IMR-90 (cell line): ENCODE measurements at places on chromosomes 6 and 20.

DNA sequence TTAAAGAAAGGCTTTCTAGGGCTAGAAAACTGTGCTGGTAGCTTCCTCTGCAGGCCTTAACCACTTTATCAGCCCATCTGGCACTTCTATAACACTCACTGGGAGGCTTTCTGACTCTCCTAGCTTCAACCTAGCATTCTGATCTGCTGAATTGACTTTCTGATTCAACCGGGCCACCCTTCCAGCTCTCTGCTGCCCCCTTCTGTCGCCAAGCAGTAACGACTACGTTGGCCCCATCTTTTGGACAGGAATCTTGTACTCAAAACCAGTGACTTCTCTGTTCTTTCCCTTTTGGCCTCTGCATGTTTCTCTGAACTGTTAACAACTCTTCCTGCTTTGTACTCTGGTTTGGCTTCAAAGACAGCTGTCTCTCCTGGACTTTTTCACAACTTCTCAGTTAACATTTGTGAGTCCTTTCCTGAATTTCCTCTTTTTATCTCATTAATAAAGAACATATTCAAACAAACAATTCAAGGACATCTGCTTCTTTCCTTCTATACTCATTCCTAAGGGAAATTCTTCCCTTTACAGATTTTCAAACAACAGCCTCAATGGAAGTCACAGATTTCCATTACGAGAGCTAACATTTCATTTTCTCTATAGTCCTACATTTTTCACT is 43.9 kb upstream of the FAM135A start:
- peak; percentile 68 for DNase-seq

DNA sequence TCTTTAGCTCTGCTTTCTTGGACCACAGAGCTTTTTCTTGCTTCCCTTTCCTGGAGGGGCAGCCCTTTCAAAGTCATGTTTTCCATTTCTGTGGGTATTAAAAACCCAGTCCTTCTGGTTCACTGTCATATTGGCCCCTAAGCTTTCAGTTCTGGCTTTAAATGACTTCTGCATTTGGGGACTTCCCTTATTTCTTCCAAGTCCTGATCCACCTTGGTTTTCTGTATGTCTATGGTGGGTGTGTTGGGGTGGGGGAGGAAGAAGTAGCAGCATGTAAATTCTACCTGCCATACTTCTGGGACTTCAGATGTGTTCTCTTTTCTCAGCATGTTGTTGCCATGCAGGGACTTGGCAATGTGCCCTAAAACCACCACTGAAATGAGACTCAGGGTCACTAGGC is 77.1 kb upstream of the EMILIN3 start:
- DNase-seq: no peak

- DNase-seq: no peak
Measured at GRCh38 chr6:68114463-68115047, 520.5 kb upstream of the ADGRB3 start.

DNA sequence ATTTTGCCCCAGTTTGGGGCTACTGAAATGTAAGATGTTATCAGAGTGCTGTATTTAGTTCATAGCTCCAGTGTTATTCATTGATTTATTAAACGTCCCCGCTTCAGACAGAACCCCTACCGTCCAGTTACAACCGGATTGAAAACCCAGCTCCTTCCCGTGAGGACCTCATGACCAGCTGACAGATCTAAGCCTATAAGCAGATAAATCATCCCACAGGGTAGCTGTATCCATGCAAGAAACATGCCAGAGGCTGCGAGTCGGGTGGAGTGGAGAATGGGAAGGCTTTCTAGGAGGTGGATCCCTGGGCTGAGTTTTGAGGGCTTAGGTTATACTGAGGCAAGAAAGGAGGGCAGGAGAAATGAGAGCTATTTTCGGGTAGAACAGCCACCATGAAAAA is 260.0 kb downstream of the ARID1B start:
- no peak for DNase-seq

DNA sequence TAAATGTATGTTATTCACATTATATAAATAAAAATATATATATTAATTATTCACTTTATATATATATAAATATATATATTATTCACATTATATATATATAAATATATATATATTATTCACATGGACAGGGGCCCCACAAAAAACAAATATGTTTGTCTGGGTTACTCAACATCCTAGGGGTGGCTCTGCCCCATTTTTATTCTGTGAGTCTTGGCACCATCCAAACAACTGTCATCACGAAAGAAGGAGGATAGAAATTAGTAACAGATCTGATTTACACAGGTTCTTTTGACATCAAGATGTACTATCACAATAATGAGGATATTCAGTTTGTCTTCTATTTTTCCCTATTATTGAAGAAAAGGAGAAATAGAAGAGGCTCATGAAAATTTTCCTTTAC is 187.3 kb downstream of the GPX5 start:
- no peak for DNase-seq

GRCh38 chr6:80003826-80004172 is 650 bp upstream of the TTK start:
- no peak for DNase-seq

DNA sequence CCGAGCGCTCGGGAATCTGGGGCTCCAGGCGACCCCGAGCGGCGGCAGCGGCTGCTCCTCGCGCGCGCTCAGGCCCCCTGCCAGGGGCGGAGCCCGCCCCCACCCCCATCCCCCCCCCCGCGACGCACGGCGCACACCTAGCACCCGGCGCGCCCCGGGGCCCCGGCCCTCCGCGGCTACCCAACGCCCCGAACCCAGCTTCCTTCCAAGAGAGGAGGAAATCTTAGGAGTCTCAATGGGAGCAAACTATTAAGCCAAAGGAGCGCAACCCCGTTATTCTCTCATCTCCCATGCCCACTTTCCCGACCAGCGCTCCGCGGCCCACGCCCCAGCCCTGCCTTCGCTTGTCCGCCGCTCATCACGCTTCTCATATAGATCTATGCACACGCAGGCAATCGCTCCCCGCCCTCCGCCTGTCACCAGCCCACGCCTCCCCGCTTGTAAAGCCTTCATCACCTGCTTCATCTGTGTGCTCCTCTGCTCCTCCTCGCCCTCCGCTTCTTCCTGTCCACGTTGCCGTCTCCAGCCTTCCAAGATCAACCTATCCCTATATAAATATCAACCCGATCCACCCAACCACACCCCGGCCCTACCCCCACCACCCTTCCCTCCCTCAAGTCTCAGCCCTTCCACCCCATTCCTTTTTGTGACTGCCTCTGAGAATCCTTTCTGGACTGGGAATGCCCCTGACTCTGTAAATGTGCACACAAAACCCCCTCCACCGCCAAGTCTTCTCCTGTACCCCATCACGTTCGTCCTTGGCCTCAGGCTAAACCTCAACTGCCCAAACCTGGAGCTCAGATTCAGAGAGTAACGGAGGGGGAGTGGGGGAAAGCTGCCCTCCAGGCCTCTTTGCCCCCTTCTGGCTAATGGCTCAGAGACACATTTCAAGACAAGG is at the start of gene DLK2:
TSS of gene DLK2 (minus strand) at position 18 of the 898 bp plus-strand sequence. CDS start 723 bp downstream, outside the sequence.
- no peak for DNase-seq

DNA sequence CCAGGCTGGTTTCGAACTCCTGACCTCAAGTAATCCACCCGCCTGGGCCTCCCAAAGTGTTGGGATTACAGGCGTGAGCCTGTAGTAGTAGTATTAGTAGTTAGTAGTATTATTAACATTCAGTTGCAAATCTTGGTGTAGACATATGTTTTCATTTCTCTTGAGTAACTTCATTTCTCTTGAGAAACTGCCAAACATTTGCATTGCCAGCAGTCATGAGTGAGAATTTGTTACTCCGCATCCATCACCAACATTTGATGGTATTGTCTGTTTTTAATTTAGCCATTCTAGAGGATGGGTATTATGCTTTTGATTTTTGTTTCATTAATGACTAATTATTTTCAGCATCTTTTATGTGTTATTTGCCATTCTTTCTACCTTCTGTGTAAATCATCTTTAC is 1.5 kb upstream of the ERVFRD-1 start:
- DNase-seq: no peak

GRCh38 chr6:108541843-108542759 is 18.6 kb upstream of the FOXO3 start:
- peak; percentile 87 for DNase-seq

DNA sequence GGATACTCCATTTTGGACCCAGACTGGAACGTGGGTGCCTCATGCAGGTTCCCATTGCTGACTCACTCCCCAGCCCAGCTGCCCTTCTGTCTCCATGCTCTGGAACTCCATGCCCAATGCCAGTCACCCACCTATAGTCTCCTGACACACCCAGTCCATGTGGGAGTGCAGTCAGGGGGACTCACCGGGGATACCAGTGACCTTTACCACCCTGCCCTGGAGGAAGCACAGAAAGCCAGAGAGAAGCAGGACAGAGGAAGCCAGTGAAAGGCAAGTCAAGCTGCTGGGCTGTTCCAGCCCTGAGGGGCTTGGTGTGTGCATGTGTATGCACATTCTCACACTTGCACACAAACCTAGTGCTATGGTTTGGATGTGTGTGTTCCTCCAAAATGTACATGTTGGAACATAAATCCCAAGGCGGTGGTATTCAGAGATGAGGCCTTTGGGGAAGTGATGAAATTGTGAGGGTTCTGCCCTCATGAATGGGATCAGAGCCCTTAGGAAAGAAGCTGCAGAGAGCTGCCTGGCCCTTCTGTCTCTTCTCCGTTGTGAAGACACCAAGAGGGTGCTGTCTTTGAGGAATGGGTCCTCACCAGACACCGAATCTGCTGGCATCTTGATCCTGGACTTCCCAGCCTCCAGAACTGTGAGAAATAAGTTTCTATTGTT is 121.4 kb upstream of the MAFB start:
- no peak for DNase-seq

DNA sequence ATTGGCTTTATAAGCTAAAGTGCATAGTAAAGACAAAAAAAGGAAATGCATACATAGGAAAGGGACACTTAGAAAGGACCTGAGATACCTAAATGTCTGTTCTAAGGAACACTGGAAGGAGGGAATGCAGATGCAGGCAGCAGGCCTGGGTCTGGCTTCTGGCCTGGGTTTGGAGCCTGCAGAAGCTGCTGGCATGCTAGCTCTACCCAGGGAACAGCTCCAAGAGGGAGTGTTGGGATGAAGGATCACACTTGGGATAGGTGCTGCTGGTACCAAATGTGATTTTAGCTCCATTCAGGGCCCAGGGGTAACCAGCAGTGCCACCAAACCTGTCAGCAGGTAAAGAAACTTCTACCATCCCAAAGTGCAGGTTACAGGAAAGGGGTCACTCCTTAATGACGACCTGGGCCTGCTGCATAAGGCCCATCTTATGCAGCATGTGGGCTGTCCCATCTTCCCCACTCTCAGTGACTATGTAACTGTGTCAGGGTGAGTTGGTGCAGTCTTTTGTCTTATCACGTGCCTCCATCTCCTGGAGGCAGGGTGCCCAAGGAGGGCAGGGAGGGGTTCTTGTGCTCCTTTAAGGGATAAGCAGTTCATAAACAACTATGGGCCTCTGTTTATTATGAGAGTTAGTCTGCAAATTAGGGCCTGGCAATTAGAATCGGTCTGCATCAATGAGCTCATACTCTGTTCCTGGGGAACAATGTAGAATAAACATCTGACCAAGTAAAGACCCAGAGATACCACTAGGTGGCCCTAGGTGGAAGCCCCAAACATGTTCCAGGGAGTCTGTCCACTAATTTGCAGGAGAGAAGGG is 26.9 kb downstream of the DDX27 start:
- peak; percentile 55 for DNase-seq

DNA sequence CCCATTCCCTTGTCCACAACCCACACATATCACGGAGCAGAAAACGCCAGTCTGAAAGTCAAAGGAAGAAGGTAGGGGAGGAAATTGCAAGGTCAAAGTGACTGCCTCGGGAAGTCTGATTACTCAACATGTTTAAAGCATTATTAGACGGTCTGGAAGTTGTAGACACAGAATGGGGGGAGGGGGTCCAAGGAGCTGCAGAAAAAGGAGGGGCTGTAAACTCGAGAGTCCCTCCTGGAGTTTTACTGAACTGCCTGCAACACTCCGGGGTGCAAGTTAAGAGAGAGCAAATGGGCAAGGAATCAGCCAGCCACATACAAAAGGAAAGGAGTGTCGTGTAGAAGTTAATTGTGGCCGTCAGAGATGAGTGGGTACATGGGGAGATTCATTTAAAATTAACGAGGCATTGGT is 417.7 kb upstream of the JARID2 start:
- no peak for DNase-seq

DNA sequence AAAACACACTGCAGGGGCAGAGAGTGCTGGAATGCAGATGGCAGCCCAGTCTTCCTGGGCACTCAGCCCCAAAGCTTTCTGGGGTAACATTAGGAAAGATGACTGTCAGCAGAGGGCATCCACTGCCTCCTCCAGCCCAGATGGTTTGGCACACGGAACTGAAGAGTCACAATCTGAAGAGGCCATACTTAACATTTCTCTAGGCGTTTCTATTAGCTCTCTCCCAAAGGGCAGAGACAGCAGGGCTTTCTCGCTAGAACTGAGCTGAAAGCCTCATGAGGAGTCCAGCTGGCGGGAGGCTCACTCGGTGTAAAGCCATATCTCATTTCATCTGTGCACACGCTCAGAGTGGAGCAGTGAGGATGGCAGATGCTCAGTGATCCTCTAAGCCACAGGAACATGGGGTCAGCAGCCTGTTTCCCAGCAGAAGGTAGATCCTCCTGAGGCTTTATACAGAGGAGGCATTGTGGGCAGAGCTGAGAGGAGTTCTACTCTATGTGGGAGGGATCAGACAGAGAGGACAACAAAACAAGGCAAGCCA is 28.1 kb downstream of the ALDH8A1 start:
- no peak for DNase-seq

DNA sequence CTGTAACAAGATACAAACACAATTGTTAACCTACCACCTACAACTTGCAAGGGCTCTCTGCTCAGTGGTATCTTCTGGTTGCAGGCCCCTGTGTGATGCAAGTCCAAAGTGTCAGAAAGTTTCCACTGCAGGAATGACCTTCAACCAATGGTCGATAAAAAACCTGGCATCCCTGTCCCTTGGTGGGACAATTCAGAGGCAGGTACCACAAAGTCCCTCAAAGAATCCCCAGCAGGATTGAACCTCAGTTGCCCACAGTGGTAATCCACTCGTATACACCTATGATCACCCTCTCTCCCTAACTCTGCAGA is 15.9 kb downstream of the GLO1 start:
- DNase-seq: no peak

DNA sequence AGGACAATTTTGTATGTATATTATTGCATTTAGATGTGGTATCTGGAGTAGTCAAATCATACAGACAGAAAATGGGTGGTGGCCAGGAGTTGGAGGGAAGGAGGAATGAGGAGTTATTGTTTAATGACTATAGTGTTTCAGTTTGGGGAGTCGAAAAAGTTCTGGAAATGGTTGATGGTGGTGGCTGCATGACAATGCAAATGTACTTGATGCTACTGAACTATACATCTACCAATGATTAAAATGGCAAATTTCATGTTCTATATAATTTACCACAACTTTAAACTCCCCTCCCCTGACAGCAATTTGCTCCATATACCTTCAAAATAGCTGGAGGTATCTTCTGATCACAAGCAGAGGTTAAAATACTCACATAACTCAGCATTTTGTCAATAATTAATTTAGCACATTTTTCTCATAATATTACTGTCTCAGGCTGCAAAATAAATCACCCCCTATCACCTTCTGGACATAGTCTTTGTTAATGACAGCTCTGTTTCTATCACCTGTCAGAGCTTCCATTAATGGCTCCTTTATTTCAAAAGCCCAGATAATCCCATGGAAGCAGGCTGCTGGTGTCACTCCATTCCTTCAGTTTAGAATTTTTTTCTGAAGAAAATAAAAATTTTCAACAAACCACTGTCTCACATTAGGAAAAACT is 25.7 kb upstream of the RHAG start:
- DNase-seq: no peak
